ENCODE measurements at places on chromosomes 2 and 18.

- DNase-seq, result no peak
These were observed 55.9 kb upstream of the HAAO start for GRCh38 chr2:42848265-42848664.

DNA sequence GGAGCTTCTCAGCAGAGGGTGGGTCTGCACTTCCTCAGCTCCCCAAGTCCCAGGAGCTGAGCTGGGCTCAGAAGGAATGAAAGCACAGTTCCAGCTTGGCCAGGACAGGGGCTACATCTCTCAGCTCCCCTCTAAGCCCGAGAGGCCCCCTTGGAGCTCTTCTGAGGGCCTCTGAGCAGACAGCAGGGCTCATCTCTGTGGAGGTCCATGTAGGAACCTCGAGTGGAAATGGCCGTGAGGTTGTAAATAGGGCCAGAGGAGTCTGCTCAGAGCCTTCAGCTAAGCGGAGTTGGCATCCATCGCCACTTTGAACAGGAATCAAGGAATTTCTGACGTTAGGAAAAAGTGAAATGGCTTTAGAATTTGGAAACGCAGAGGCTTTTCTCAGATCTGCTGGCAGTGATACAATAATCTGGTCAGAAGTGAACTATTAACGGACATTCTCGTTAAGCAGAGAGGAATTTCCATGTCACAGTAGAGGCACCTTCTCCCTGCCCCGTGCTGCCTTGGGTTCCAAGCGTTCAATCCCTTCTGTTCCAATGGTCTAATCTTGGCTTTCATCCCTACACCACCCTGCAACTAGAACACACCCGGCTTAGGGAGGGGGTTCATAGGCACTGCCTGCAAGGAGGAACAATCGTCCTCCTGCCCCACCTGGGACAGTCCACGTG, 213.9 kb downstream of the NDUFA10 start:
- DNase-seq, result no peak

GRCh38 chr2:234366891-234367290, 130.0 kb downstream of the ARL4C start:
- DNase-seq, result no peak

- no peak for DNase-seq
These were observed 11.0 kb upstream of the PLEKHM3 start for GRCh38 chr2:208036357-208036756.

- DNase-seq, result no peak
These were observed 340.7 kb downstream of the MBD2 start for GRCh38 chr18:53883771-53884170.

- no peak for DNase-seq
These were observed 1.8 kb downstream of the TRABD2A start for GRCh38 chr2:84878896-84879583.

- DNase-seq, result no peak
These were observed 156.8 kb upstream of the TTC39C start for GRCh38 chr18:23857756-23858155.

DNA sequence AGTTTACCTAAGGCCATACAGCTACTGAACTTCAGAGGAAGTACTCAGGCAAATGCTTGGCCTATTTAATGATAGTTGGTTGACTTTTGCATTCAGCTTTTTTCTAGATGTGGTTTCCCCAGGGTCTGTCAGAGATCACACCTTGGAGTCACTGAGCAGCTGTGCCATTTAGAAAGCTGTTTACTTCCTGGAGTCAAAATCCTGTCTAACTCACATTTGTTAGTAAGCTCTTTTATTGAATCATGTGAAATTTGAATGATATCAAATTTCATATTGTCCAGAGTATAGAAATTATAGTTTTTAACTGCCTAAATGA, 7.6 kb upstream of the TRIB2 start:
- DNase-seq, result no peak

DNA sequence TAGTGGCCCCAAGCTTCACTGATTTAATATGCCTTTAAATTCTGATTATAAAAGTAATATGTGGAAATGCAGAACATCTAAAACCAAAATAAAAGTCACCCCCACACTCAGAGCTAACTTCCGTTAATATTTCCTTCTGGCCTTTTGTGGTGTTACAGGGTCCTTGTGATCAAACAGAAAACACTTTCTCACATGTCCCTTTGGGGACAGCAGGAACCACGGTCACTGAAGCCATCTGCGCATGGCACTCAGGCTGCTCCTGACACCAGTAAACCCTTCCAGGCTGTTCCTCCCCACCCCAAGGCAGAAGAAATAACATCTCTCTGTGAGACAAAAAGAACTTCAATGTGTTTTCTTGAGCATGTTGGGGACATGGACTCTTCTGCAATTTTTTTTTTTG, 25.1 kb upstream of the GPR17 start:
- no peak for DNase-seq

- DNase-seq, result no peak
These were observed at the start of gene LRRTM4 for GRCh38 chr2:77521931-77522470. Gene LRRTM4, minus strand, starts transcription at chr2:77522376.

DNA sequence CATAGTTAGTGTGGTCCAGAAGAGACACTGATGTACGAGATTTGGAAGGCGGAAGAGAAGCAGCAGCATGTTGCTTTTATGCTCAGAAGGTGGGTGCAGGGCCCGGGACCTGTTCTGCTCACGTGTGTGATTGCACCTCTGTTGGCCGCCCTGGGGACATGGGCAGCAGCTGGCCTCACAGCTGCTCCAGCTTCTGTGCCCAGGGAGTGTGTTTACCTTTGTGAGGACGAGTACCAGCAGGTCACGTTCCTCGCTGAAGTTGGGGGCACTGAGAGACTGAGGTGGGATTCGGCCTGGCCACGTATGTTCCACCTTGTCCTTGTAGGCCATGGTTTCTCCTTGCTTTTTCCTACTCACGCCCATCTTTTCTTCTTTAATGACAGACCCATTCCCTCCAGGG, 86.3 kb downstream of the PMAIP1 start:
- DNase-seq, result no peak

- no peak for DNase-seq
These were observed 177.9 kb downstream of the NRP2 start for GRCh38 chr2:205860181-205860580.

DNA sequence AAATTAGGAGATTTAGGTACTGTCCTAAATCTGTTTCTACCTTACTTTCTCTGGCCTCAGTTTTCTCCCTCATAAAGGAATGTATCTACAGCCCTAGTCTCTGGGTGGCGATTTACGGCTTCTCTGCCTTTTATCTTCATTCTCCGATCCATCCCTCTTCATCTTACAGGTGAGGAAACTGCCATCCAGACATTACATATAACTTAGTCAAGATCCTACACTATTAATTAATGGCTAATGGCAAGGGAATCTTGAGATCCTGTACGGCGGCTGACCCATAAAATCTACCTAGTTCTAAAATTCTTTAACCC, 386 bp upstream of the YIPF4 start:
- DNase-seq, result no peak

DNA sequence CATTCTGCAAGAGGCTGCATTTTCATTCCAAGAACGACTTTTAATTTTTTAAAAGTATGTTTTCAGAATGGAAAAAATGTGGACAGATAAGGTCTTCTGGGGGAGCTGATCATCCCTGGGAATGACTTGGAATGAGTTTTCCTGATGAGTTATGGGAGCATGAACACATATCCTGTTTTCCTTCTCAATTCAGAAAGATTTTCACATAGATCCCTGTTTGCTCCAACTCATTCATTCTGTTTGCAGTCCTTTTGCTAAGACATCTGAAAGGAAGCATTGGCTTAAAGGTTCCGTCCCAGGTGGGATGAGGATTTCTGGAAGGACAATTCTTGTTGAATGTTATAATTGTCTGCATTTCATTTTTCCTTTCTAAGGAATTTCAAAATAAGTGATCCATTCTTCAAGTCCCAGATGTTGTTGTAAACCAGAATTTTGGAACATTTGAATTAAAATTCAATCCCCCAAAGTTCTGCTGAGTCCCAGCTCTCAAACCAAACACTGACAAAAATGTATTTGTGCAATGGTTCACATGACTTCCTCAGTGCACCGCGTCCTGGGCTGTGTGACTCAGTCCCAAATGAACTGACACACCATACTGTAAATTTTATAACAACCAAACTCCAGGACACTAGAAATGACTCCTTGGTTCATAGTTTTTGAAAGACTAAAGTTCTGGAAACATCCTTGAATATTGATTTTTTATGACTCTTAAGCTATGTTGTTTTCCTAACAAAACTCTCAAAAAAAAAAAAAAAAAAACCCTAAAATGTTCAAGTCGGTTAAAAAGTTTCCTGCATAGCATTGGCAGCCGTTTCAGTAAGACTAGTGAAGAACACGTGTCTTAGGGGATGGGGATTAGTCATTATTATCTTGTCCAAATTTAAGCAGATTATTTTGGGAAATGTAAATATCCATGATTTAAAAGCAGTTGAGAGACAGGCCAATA, 281.8 kb upstream of the TCF4 start:
- DNase-seq, result no peak

DNA sequence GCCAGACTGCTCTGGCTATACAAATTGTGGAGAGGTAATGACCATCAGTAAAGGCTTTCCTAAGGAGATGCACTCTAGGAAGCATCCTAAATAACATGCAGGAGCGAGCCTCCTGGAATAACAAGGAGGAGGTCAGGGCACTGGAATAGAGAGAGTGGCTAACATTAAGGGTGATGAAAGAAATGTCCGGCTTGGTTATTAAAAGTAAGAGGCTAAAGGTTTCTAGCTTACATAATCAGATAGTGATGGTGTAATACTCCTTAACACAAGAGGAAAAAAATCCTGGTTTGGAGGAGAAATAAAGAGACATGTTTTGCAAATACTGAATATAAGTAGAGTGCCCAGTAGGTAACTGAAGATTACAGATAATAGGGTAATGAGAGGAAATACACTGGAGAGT, 365.7 kb downstream of the ZEB2 start:
- DNase-seq, result no peak

- DNase-seq, result no peak
These were observed 70.3 kb downstream of the ANTXR1 start for GRCh38 chr2:69083235-69083748.

DNA sequence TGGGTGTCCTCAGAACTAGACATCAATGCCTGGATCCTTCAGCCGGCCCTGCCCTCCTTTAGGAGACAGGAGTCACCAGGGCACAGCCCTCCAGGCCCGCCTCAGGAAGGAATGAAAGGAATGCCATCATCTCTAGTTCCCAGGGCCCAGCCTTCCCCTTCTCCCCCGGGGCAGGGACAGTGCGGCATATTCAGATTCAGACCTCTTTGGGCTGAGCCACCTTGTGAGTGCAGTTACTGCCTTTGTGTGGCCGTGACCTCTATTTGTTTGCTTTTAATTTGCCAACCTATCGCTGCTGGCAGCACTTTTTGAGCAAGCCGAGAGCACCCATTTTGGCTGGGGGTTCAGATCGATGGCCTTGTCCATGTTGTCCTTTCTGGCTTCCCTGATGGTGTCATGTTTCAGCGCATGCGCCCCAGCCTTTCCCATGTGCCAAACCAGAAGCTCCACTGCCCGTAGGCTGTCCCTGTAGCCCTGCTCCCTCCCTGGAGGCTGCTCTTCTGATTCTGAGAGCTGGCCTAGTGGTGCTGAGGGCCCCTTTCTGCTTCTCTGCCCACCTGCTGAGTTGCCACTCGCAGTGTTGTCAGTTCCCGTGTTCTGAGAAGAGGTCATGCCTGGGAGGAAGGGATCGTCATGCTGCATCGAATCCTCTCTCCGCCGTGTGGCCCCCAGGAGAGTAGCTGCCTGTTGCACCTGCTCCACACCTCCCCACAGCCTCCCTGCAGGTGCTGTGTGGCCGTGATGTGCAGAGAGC, 10.9 kb downstream of the ANKRD23 start:
- DNase-seq, result no peak

Data from stimulated activated CD8-positive, alpha-beta memory T cell treated with anti-CD3 and anti-CD28 coated beads, Interleukin-2, amount 100 ng/mL, for 48 hours (primary cell).